Thyroid gland (tissue), 4 donors: ENCODE measurements at places on chromosomes 2 and 18. TPM values are rescaled to one million over a fixed set of nuclear protein-coding genes. Genes with fewer than 3 reads are reported as not detected.

TMEFF2 gene
- total RNA-seq, result 0.11 TPM

PLCD4 gene
- 0.89 TPM for total RNA-seq

CCDC85A gene
- total RNA-seq, result 24.5 TPM

LYG1 gene
- total RNA-seq, result 1.8 TPM

DNA sequence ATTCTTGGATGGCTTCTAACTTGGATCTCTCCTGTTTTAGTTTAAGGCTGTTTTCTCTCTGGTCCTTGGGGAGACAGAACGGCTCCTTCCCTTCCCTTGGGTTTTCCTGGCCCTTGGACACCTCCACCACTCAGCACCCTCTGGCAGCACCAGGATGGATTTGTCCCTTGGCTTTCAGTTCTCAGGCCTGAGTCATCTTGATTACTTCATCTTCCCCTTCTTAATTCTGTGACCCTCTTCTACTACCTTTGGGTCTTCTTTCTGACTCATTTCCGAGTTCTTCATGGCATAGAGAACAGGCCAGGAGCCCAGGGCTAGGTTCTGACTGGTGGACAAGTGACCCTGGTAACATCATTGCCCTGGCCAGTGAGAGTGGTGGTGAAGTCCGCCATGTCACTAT is 14.9 kb downstream of the IGFBP2 start:
- no peaks in the 10 kb centered on the region for H3K36me3 ChIP-seq
- H3K27ac ChIP-seq, result no peak overlapping the region
- H3K4me3 ChIP-seq, result no peak overlapping the region
- DNase-seq, result no peak
- peaks cover 16% of the 10 kb centered on the region for H3K4me1 ChIP-seq

- DNase-seq, result no peak
- H3K27ac ChIP-seq, result no peak overlapping the region
- H3K4me1 ChIP-seq, result peaks cover 4% of the 10 kb centered on the region
- H3K4me3 ChIP-seq, result no peak overlapping the region
- H3K36me3 ChIP-seq, result no peaks in the 10 kb centered on the region
Observed at GRCh38 chr2:192087398-192087958, 107.3 kb downstream of the TMEFF2 start.

DNA sequence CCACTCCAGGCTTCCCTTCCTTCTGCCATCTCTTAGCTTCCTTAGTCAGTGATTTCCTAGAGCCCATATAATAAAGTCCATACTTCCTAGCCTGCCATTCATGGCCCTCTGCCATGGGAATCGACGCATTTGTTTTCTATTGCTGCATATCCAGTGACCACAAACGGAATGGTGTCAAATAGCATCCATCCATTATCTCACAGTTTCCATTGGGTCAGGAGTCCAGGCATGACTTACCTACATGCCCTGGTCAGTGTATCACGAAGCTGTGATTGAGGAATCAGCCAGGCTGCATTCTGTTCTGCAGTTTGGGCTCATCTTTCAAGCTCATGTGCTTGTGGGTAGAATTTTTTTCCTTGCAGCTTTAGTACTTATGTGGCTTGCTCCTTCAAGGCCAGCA is 209.7 kb upstream of the EPAS1 start:
- peaks cover 22% of the 10 kb centered on the region for H3K4me1 ChIP-seq
- no peak for DNase-seq
- no peaks in the 10 kb centered on the region for H3K36me3 ChIP-seq

GRCh38 chr2:241788572-241788971 is 11.9 kb downstream of the GAL3ST2 start:
- no peak overlapping the region for H3K4me3 ChIP-seq
- H3K27ac ChIP-seq, result no peak overlapping the region
- H3K36me3 ChIP-seq, result no peaks in the 10 kb centered on the region
- no peak for DNase-seq

- H3K4me1 ChIP-seq, result no peaks in the 10 kb centered on the region
- H3K36me3 ChIP-seq, result peaks cover 7% of the 10 kb centered on the region
- no peaks in the 10 kb centered on the region for H3K27me3 ChIP-seq
- H3K27ac ChIP-seq, result no peak overlapping the region
- no peak for DNase-seq
- H3K4me3 ChIP-seq, result no peak overlapping the region
Observed at GRCh38 chr18:79438089-79438897, 42.6 kb downstream of the NFATC1 start.

- no peaks in the 10 kb centered on the region for H3K4me1 ChIP-seq
- no peaks in the 10 kb centered on the region for H3K27me3 ChIP-seq
- no peak overlapping the region for H3K4me3 ChIP-seq
- no peak for DNase-seq
- H3K36me3 ChIP-seq, result no peaks in the 10 kb centered on the region
Observed at GRCh38 chr2:236603361-236604015, 33.9 kb downstream of the ACKR3 start.

GRCh38 chr2:28991460-28991859 is 10.4 kb downstream of the TOGARAM2 start:
- no peak overlapping the region for H3K27ac ChIP-seq
- DNase-seq, result no peak
- no peaks in the 10 kb centered on the region for H3K36me3 ChIP-seq
- no peaks in the 10 kb centered on the region for H3K27me3 ChIP-seq
- no peak overlapping the region for H3K4me3 ChIP-seq
- H3K4me1 ChIP-seq, result peaks cover 21% of the 10 kb centered on the region

GRCh38 chr2:31319406-31320175 is 85.6 kb downstream of the EHD3 start:
- DNase-seq, result no peak
- no peaks in the 10 kb centered on the region for H3K27me3 ChIP-seq
- no peak overlapping the region for H3K4me3 ChIP-seq

DNA sequence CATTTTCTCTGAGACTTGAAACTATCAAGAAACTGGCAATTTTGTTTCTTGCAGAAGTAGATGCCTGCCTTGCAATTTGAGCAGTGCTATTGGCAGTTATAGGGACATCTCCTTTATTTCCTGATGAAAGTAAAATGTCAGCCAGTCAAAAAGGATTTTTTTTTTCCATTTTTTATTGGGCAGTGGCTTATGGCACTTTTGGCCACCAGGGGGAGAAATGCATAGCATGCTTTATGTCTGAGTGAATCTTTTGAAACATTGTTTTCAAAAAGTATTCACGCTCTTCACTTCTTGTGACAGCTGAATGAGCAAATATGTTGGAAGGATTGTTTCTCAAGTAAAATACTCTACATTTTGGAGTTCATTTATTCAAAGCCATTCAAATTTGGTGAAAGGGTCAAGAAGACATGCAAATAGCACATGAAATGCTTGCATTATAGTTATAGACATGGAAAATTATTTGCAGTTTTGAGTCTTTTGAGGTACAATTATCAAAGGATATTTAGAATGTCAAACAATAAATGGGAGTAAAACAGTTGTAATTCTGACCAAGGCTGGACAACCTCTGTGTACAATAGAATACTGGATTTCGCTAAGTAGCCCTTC is 491.0 kb downstream of the CDH2 start:
- H3K27me3 ChIP-seq, result no peaks in the 10 kb centered on the region
- no peak overlapping the region for H3K27ac ChIP-seq
- no peaks in the 10 kb centered on the region for H3K36me3 ChIP-seq
- DNase-seq, result peak; percentile 17

DNA sequence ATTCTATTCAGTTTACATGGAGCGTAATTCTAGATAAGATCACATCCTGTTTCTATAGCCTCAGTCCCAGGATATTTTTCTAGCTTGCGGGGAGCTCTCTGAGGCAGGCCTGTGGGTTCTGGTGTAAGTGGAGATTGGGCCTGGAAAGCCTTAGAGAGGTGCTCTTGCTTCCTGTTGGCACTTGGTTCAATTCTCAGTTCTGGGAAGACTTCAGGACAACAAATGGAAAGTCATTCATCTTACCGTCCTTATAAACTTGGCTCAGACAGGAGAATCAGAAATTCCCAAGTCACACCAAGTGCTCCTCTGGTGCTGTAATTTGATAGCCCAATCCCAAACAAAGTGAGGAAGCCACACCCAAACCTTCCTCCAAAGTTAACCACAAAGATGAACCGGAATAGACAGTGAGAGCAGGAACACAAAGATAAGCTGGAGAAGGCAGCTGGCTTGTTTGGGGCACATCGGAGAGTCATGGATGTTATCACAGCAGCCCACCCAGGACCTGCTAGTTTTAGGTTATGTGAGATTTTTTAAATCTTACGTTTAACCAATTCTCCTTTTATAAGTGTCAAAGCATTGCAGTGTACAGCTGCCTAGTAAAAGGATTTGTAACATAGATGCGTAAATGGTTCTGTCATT is 144.3 kb upstream of the MAP3K20 start:
- no peaks in the 10 kb centered on the region for H3K27me3 ChIP-seq
- peaks cover 20% of the 10 kb centered on the region for H3K4me1 ChIP-seq
- DNase-seq, result no peak
- H3K36me3 ChIP-seq, result no peaks in the 10 kb centered on the region
- no peak overlapping the region for H3K4me3 ChIP-seq

- H3K36me3 ChIP-seq, result no peaks in the 10 kb centered on the region
- no peak overlapping the region for H3K4me3 ChIP-seq
- H3K4me1 ChIP-seq, result peaks cover 21% of the 10 kb centered on the region
Observed at GRCh38 chr2:101803945-101804696, 106.6 kb downstream of the MAP4K4 start.

DNA sequence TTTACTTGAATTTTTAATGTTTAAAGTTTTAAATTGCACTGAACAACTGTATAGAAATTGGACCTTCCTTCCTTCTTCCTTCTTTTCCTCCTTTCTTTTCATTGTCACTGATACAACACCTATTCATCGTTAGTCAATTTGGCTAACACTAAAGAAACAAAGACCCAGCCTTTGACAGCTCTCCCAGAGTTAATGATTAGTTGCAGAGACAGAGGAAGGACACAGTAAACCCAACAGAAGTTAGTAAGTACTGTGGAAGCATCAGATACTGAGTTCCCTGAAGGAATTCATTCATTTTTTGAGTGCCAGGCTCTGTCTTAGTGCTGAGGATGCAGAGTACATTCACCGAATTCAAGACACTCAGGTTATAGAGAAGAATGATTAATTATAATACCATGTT is 77.9 kb upstream of the RAB27B start:
- no peak for DNase-seq
- no peak overlapping the region for H3K4me3 ChIP-seq
- no peaks in the 10 kb centered on the region for H3K36me3 ChIP-seq
- H3K27ac ChIP-seq, result no peak overlapping the region
- no peaks in the 10 kb centered on the region for H3K27me3 ChIP-seq

DNA sequence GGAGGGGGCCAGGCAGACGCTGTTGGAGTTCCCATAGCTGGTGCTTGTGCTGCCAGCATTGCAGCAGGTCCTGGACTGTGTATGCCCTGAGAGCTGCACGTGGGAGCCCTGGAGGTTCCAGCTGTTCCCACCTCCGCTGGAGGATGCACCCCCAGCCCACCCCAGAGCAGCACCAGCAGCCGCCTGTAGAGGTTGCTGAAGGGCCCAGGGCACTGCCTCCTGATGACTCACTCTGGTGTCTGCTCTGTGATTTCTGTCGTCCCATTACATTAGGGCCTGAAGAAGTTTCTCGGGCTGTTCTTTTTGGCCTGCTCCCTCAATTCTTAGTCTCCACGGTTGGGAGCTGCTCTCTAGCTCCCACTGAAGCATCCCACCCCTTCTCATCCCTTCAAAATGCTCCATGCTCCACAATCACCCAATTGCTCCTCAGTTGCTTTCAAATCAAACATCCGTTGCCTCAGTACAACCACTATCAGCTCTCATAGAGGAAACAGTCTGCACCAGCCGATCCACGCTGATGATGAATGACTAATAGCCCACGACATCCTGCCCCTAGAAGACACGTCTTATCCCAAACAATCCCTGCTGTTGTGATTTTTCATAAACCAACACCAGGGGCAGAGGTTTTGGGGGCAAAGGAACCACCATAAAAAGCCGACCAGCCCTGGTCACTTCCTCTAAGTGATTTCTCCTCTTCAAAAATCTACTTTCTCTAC is 65.2 kb upstream of the RNF152 start:
- H3K27ac ChIP-seq, result no peak overlapping the region
- H3K27me3 ChIP-seq, result no peaks in the 10 kb centered on the region
- no peak overlapping the region for H3K4me3 ChIP-seq
- H3K4me1 ChIP-seq, result no peaks in the 10 kb centered on the region

DNA sequence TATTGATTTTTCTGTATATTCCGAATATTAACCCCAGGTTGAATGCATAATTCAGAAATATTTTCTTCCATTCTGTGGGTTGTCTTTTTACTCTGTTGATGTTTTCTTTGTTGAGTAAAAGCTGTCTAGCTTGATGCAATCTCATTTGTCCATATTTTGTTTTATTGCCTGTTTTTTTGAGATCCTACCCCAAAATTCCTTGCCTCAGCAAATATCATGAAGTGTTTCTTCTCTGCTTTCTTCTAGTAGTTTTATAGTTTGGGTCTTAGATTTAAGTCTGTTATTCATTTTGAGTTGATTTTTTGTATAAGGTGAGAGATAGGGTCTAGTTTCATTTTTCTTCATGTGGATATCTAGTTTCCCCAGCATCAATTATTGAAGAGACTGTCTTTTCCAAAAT is 467.9 kb upstream of the GCFC2 start:
- no peak overlapping the region for H3K27ac ChIP-seq
- no peak for DNase-seq
- H3K27me3 ChIP-seq, result no peaks in the 10 kb centered on the region
- H3K4me1 ChIP-seq, result no peaks in the 10 kb centered on the region

DNA sequence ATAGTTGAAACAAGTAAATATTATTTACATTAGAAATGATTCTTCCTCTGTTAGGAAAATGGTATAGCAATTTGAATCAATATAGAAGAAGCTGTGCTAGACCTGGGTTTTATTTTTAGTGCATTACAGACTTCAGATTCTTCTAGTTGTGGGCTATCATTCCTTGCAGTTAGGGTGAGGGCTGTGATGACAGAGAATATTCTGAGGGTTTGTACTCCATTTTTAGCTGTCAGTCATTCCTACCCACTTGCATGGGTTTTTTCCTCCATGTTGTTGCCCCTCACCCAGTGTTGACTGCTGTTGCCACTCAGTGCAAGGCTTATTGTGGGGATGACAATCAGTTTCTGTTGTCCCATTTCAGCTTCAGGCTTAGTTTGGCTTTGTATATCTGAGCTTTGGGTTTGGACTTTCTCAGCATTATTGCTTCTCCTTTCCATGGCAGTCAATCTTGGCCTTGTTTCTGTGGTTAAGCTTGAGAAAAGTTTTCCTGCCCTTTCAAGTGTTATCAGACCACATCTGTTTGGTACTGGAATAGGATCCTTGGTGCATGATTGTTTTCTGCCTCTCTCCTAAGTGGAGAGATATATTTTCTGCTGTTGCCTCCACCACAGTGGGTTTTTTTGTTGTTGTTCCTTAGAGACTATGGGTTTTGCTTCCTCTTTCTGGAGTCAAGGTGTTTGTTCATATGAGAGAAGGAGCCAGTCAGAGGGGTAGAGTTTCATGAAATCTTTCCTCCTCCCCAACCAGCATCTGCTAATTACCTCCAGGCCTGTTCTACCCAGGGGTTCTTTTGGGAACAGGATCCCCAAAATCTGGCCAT is 312.7 kb upstream of the CWC22 start:
- no peaks in the 10 kb centered on the region for H3K4me1 ChIP-seq
- H3K27ac ChIP-seq, result no peak overlapping the region
- no peaks in the 10 kb centered on the region for H3K27me3 ChIP-seq
- no peak for DNase-seq

DNA sequence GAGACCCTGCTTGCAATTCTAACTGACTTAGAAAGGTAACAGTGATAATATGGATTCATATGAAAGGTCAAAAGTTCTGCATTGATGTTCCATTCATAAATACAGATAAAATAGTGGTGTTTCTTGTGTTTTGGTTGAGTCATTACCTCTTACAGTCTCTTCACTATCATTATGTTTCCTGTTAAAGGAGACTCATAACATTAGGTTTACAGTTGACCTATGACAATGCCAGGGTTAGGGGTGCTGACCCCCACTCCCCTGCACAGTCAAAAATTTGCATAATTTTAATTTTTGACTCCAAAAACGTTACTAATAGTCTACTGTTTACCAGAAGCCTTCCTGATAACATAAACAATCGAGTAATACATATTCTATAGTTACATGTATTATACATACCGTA is 75.4 kb downstream of the VRK2 start:
- no peaks in the 10 kb centered on the region for H3K27me3 ChIP-seq
- H3K27ac ChIP-seq, result no peak overlapping the region
- H3K4me1 ChIP-seq, result no peaks in the 10 kb centered on the region
- no peak for DNase-seq
- no peaks in the 10 kb centered on the region for H3K36me3 ChIP-seq
- H3K4me3 ChIP-seq, result no peak overlapping the region
